ENCODE measurements at places on chromosomes 13 and 19.

GRCh38 chr13:23572836-23573235 lies 2.6 kb downstream of the TNFRSF19 start:
- DNase-seq: no peak

- DNase-seq: no peak
Observed at GRCh38 chr19:13087295-13087694, 15.4 kb downstream of the LYL1 start.

DNA sequence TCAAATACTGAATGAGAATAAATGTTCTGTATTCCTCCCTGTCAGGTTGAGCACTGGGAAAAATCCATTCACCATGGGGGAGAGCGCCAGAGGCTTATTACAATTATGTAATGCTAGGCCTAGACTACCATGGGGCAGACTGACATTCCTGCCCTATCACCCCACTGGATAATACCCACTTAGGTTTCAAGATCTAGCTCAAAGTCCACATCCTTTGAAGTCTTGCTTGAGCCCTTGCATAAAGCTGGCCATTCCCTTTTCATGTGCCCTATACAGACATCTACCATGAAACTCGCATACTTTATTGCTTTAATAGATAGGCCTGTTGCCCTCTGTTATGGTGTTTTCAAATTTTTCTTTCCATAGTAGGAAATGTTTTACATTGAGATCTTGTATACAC lies 149.3 kb downstream of the RGCC start:
- no peak for DNase-seq

DNA sequence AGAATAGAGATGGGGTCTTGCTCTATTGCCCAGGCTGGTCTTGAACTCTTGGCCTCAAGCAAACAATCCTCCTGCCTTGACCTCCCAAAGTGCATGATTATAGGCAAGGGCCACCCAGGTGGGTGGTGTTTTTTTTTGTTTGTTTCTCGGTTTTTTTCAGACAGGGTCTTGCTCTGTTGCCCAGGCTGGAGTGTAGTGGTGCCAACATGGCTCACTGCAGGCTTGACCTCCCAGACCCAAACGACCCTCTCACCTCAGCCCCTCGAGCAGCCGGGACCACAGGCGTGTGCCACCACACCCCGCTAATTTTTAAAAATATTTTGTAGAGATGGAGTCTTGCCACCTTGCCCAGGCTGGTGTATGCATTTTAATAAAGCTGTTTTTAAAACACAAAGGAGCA lies 14.9 kb downstream of the GRTP1 start:
- DNase-seq: no peak

DNA sequence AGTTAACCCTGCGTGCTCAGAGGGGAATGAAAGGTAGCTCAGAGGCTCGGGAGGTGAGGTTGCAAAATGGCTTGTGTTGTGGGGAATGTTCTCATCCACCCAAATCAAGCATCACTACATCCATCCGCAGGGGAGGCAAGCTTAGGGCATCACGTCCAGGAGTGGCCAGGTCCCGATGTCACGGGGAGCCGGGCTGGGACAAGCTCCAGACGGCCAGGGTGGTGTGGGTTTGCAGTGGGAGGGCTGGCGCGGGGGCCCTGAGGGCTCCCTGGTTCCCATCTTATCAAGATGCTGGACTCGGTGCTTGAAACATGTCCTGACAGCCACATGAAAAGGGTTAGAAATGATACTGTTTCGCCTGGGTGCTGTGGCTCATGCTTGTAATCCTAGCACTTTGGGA lies 25.8 kb downstream of the EPN1 start:
- DNase-seq: no peak

- no peak for DNase-seq
Observed at GRCh38 chr13:34869696-34870095, 72.4 kb upstream of the NBEA start.

GRCh38 chr13:50826035-50826434 lies 17.5 kb downstream of the DLEU7 start:
- no peak for DNase-seq

DNA sequence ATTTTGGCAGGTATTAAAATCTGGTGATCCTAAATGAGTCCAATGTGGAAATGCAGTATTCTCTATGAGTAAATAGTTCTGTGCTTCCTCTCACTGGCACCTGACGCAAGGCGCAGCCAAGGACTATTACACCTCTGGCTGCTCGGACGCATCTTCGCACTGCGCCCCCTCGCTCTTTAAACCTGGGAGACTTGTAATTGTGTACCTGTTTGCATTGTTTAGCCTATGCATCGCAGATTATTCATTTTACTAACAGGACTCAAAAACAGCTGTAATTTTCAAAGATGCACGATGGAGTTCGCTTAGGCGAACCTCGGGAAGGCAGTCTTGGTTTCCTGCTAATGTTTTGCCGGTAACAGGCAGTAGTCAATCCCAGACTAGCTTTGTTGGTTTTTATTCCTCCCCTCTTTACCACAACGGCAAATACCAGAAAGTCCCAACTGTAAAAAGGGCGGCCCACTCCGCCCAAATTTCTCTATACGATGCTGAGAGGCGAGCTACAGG lies 113.2 kb downstream of the KCNRG start:
- DNase-seq: no peak

GRCh38 chr13:29541400-29541799 lies 54.1 kb downstream of the SLC7A1 start:
- no peak for DNase-seq

DNA sequence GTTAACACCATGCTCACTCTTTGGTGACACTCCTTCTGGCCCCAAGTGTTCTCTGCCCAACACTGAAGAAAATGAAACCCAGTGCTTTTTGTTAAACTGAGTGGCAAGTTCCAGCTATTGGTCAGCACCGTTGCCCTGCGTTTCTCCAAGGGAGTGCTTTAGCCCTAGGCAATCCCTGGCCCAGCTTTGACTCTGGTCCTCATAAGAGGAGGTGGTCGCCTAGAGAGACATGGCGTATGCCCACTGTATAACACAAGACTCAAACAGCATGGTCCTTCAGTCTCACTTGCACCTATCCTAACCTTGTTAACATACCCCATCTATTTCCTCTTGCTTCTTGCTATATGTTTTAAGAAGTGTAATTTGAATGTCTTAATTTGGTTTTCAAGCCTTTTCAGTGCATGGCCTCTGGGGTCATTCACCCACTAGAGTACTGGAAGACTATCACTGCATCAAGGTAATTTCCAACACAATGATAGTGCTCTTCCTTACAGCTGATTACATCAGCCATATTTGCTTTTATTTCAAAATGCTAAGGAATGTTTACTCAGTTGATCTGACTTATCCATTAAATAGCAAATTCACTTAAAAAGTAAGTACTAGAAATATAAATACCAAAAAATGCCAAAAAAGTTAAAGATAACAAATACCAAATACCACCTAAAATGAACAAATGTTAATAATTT lies 190.5 kb upstream of the SOX21 start:
- no peak for DNase-seq

DNA sequence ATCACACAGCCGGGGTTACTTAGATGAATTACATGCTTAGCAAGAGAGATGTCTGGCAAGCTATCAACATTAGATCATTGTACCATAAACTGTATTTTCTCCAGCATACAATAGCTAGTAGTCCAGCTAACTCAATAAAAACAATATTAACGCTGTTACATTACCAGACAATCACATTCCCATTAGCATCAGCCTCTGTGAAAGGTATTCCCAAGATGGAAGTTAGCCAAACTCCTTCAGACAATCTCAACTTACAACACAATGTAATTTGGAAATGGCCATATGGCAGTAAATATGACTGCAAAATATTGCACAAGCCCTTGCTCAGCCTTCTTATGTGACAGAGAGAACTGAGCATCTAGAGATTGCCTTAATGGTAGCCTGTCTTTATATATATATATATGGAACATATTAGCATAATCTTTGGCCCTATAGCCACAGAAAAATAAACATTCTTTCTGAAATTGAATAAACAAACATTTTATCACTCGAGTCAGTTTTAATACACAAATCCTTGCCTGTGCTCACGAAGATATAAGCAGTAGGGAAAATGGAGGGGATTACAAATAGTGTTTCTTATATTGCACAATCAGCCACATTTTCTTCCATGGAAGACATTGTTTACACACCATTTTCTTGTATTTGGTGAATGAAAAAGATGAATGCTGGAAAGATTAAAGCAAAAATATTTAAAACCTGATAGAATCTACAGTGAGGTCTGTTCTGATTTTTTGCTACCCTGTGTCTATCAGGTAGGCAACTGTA lies 1060.5 kb downstream of the DIAPH3 start:
- peak; percentile 99 for DNase-seq

GRCh38 chr13:105177265-105177900 lies 1358.1 kb downstream of the EFNB2 start:
- DNase-seq: no peak

- no peak for DNase-seq
Observed at GRCh38 chr13:73521985-73522524, 463.2 kb downstream of the KLF5 start.

- no peak for DNase-seq
Observed at GRCh38 chr13:111117961-111118360, 2.9 kb downstream of the ARHGEF7 start.

DNA sequence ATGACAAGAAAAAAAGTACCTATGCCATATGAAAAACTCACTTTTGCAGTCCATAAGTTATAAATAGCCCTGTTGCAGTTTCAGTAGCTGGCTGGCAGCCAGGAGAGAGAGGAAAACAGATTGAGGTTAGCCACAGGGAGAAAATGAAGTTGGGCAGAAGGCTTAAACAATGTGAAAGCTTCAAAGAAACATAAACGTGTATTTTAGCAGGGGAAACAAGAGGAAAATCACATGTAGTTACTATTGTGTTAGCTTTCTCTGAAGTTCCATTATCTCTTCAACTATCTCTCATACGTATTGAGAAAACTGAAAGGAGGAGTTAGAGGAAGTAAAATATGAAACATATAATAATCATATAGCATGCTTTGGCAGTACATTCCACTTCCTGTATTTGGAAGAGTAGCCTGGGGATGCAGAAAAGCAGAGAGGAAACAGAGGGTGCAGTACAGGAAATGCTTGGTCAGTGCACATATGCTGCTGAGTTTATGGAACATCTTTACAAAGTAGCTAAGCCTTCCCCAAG lies 1551.1 kb downstream of the EFNB2 start:
- DNase-seq: peak; percentile 74

DNA sequence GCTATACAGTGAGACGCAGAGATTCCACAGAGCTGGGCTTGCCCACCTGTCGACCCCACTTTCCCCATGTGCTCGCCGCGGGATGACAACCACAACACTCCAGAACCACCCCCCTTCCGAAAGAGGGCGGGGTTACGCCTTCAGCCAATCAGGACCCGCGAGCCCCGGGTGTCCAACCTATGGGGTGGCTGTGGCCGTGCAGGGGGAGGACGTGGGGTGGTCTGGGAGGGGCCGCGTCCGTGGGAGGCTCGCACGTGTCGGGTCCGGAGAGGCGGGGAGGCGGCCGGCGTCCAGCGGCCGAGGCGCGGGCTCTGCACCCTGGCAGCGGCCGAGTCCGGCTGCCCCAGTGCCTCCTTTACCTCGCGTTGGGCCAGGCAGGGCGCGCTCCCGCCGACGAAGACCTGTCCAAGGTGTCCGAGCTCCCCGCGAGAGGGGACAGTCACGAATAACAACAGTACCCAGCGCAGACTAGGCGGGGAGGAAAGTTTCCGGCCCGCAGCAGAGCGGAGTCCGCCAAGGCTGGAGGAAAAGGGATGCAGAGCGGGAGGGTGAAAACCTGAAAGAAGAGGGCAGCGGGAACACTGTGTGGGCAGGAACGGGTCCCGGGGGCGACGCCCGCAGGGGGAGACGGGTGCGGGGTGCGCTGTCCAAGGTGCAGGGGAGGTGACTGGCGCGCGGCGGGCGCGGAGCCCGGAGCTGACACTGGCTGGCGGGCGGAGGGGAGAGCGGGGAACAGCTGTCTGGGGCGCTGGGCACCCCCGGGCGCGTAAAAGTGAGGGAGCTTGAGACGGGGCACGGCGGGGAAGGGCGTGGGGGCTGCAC lies 911 bp downstream of the ENOX1 start:
- peak; percentile 75 for DNase-seq

DNA sequence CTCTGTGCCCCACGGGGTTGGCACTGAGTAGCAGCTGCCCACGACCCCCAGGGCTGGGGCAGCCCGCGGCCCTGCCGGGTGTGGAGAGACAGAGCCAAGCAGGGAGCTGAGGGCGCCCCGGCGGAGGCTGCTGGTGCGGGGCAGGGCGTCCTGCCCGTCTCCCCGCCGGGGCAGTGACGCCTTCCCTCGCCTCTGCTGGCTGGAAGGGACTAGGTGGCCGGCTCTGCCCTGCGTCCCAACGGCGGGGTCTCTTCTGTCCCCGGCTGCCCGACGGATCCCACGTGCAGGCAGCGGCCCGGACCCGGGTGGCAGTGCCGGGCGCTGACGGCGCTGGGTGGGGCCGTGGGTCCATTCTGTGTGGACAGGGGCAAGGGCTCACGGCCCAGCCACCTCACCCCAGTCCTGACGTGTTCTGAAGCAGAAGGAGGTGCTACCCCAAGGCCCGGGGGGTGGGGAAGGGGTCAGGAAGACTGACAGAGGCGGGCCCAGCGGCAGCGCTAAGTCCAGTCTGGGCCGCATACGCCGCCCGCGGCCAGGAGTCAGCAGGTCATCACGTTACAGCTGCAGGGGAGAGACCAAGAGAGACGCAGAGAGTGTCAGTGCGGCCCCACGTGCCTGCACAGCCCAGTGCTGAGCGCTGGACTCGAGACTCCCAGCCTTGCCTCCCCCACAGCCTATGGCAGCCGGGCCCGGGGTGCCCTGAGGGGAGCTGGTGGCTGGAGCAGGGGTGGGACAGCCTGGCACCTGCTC lies 15.1 kb upstream of the PLPP2 start:
- DNase-seq: no peak

DNA sequence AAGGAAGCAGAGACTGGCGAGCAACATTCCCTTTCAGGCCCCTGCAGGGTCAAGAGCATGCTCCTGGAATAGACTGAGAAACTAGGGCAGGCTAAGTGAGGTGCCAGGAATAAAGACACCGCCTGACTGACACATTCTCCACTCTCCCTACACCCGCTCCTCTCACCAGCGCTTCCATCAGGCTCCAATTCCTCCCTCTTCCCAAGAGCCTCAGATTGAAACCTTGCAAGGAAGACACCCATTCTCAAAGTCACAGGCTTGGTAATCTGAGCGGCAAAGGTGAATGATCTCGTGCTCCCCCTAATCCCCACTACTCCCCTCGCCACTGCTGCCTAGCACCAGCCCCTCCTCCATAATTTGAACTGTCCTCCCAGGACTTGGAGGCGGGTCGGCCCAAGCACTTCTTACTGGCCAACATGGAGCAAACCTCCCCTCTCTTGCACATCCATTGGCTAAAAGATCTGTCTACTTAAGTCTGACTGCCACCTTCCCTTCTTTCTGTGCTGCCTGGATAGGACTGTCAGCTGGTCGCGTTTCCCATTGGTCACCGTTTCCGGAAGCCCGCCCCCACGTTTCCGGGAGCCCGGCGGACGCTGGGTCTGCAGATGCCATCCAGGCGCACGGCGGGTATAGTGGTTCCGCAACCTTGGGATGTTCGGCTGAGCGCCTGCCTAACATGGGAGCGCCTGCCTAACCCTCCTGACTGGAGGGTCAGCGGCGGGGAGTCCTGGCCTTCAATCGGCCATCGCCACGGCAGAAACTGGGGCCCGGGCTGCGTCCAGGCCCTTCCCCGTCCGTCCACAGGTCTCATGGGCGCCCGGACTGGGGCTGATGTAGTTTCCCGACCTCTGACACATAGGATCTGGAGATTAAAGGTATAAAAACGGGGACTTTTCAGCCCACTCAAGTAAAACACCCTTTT lies 33.6 kb downstream of the ZNF383 start:
- peak; percentile 100 for DNase-seq

All from NCI-H2171 treated with DMSO at 0.1 percent for 48 hours (cell line).